ENCODE measurements at places on chromosomes 12 and 14.

GRCh38 chr12:80632835-80633234 lies 74.6 kb upstream of the MYF6 start:
- no peaks in the 10 kb centered on the region for H3K4me1 ChIP-seq
- H3K27ac ChIP-seq, result no peak overlapping the region
- H3K27me3 ChIP-seq, result no peaks in the 10 kb centered on the region
- H3K4me3 ChIP-seq, result no peak overlapping the region
- DNase-seq, result peak; percentile 77

DNA sequence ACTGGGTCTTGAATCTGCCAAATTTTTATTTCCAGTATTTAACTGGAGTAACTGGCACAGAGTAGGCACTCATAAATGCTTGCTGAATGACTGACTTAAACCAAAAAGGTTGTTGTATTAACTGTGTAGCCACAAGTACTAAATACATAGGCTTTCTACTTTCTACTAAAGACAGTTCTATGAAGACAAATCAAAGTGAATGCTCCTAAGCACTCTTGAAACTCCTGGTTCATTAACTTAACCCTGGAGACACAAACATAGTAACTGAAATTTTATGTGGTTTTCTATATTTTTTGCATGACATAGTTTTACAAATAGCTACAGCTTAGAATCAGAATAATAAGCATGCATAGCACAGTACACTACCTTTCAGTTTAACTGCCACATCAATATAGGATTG lies 70.4 kb downstream of the TXNDC16 start:
- H3K36me3 ChIP-seq, result no peaks in the 10 kb centered on the region
- H3K27ac ChIP-seq, result no peak overlapping the region
- no peaks in the 10 kb centered on the region for H3K4me1 ChIP-seq
- DNase-seq, result no peak
- H3K27me3 ChIP-seq, result no peaks in the 10 kb centered on the region

GRCh38 chr12:805022-805632 lies 52.7 kb downstream of the WNK1 start:
- no peaks in the 10 kb centered on the region for H3K36me3 ChIP-seq
- no peak overlapping the region for H3K4me3 ChIP-seq
- no peaks in the 10 kb centered on the region for H3K27me3 ChIP-seq
- H3K4me1 ChIP-seq, result no peaks in the 10 kb centered on the region
- DNase-seq, result no peak
- H3K27ac ChIP-seq, result no peak overlapping the region

- H3K27ac ChIP-seq, result peak within 1 kb of the TSS; percentile 74
- no peak for DNase-seq
- no peaks in the 10 kb centered on the region for H3K36me3 ChIP-seq
- no peaks in the 10 kb centered on the region for H3K27me3 ChIP-seq
Observed at GRCh38 chr14:64971943-64972791, at the start of gene RAB15. Gene RAB15, minus strand, starts transcription at chr14:64972336. Its CDS starts 260 bp downstream, at chr14:64972076.

GRCh38 chr14:50649691-50650090 lies 18.4 kb downstream of the SAV1 start:
- no peak overlapping the region for H3K27ac ChIP-seq
- H3K36me3 ChIP-seq, result no peaks in the 10 kb centered on the region
- DNase-seq, result no peak

- H3K27ac ChIP-seq, result no peak overlapping the region
- no peaks in the 10 kb centered on the region for H3K27me3 ChIP-seq
- no peak for DNase-seq
- H3K36me3 ChIP-seq, result no peaks in the 10 kb centered on the region
- no peak overlapping the region for H3K4me3 ChIP-seq
Observed at GRCh38 chr14:102798926-102799325, 21.7 kb downstream of the TRAF3 start.

- H3K36me3 ChIP-seq, result no peaks in the 10 kb centered on the region
- H3K27me3 ChIP-seq, result no peaks in the 10 kb centered on the region
- H3K4me3 ChIP-seq, result no peak overlapping the region
- no peak overlapping the region for H3K27ac ChIP-seq
- no peaks in the 10 kb centered on the region for H3K4me1 ChIP-seq
Observed at GRCh38 chr14:69335371-69335771, 62.7 kb downstream of the ERH start.

GRCh38 chr12:23857178-23857577 lies 92.3 kb downstream of the SOX5 start:
- H3K4me3 ChIP-seq, result no peak overlapping the region
- no peak overlapping the region for H3K27ac ChIP-seq
- DNase-seq, result no peak
- no peaks in the 10 kb centered on the region for H3K36me3 ChIP-seq
- no peaks in the 10 kb centered on the region for H3K27me3 ChIP-seq

DNA sequence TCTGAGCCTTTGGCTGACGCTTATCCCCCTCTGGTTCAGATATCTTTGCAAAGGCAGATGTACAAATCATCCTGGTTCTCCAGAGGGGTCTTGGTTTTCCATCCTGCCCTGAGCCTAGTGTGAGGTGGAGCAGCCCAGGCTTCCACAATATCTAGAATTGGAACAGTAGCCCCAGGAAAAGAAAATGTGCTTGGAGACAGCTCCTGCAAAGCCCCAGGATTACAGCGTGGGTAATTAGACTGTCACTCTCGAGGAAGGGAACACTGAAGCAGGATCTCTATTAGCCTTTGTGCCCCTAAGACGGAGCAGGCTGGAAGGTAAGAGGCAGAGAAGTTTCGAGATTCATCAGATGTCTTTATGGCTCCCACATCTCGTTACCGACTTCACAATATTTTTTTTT lies 59.4 kb downstream of the TMEM132C start:
- no peaks in the 10 kb centered on the region for H3K36me3 ChIP-seq
- no peak for DNase-seq
- peaks cover 5% of the 10 kb centered on the region for H3K4me1 ChIP-seq
- H3K27ac ChIP-seq, result no peak overlapping the region
- H3K27me3 ChIP-seq, result no peaks in the 10 kb centered on the region

DNA sequence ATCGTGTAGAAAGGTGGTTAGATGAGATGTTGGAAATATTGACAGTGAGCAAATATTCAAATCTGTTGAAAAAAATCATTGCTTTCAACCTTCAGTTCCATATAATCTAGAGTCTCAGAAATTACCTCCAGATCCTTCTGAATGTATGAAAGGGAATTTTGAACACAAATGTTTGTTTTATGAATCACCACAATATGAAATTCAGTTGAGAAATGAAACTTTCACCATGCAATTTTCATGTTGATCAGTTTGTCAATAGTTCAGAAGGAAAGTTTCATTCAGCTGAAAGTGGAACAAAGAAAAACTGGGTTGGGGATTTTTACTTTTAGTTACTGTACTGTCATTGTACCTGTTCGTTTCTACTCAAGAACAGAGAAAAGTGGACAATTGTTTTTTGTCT lies 953.6 kb downstream of the SLC6A15 start:
- H3K27ac ChIP-seq, result no peak overlapping the region
- no peaks in the 10 kb centered on the region for H3K27me3 ChIP-seq
- H3K4me3 ChIP-seq, result no peak overlapping the region
- H3K36me3 ChIP-seq, result no peaks in the 10 kb centered on the region
- H3K4me1 ChIP-seq, result peaks cover 4% of the 10 kb centered on the region
- no peak for DNase-seq

- peak; percentile 40 for DNase-seq
- no peak overlapping the region for H3K4me3 ChIP-seq
- no peak overlapping the region for H3K27ac ChIP-seq
Observed at GRCh38 chr14:79011091-79011919, 841.1 kb downstream of the NRXN3 start.

DNA sequence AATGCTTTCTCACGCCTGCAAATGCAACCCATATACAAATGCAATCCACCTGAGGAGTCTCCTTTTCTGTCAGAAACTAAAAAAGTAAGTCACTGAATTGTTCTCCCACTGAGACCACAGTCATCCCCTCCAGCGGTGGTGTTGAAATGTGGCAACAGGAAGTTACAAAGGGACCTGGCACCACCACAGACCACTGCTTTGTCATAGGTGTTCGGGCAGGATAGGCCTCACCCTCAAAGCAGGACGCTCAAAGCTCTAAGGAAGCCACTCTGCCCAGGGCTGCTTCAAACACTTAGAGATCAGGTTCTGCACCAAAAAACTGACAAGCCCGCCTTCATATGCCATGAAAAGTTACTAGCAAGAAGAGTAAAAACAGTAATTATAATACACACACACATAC lies 11.3 kb downstream of the PHLDA1 start:
- H3K4me3 ChIP-seq, result no peak overlapping the region
- peak overlapping the region; percentile 38 for H3K27ac ChIP-seq
- H3K36me3 ChIP-seq, result no peaks in the 10 kb centered on the region

GRCh38 chr14:100803226-100803625 lies 22.7 kb upstream of the MEG3 start:
- H3K4me3 ChIP-seq, result no peak overlapping the region
- no peak overlapping the region for H3K27ac ChIP-seq
- DNase-seq, result no peak
- no peaks in the 10 kb centered on the region for H3K4me1 ChIP-seq

DNA sequence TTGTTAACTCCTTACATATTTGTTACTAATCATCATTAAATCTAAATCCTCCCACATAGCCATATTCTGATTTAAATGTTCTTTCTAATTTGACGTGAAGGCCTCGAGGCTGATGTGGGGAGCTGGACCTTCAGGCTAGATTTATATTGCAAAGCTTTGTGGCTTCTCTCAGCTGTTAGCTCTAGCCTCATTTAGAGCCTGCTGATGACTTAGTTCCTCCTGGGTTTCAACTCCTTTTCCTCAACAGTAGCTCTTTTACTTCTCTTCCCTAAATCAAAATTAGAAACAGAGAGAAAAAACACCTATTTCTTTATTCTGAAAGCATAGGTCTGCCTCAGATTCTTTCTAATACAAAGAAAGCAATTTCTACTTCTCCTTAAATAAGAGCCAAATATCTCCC lies 477.5 kb upstream of the CCDC196 start:
- no peak overlapping the region for H3K4me3 ChIP-seq
- H3K27me3 ChIP-seq, result no peaks in the 10 kb centered on the region
- peak overlapping the region; percentile 27 for H3K27ac ChIP-seq
- no peaks in the 10 kb centered on the region for H3K36me3 ChIP-seq

DNA sequence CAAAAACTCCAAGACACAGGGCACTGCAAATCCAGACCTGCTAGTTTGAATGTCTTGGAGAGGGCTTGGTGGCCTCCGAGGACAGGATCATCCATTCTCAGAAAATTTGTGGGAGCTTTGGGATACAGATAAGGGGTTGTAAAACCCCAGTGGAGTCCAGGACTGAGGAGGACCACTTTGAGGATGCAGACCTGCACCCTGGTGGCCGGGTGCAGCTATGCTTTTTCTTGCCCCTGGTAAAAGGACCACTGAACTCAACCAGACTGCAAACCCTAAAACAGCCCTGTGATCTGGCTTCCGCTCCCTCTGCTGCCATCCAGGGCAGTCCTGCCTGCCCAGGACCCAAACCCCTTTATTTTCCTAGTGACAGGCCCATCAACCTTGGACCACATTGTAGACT lies 169.5 kb upstream of the DAAM1 start:
- H3K36me3 ChIP-seq, result no peaks in the 10 kb centered on the region
- peaks cover 7% of the 10 kb centered on the region for H3K4me1 ChIP-seq
- H3K27ac ChIP-seq, result no peak overlapping the region
- DNase-seq, result peak; percentile 75

GRCh38 chr12:59115526-59115925 lies 195.2 kb upstream of the LRIG3 start:
- no peak for DNase-seq
- H3K27me3 ChIP-seq, result no peaks in the 10 kb centered on the region
- H3K36me3 ChIP-seq, result no peaks in the 10 kb centered on the region

DNA sequence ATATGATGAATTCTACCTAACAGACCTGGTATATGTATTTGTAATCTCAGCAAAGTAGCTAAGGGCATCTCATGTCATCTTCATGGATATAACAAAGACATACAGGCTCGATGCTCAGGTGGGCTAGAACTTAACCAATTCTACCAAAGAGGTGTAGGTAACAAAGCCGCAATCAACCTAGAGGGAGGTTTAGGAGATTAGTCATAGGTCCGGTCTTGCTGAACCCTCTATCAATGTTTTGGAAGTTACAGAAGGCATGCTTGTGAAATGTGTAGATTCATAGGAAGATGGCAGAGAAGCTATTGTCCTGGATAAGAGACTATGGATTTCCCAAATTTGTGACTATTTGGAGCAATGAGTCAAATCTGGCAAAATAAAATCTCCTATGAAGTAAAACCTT lies 42.6 kb upstream of the SYCP3 start:
- H3K4me3 ChIP-seq, result no peak overlapping the region
- no peaks in the 10 kb centered on the region for H3K27me3 ChIP-seq
- no peak overlapping the region for H3K27ac ChIP-seq
- H3K36me3 ChIP-seq, result no peaks in the 10 kb centered on the region
- no peaks in the 10 kb centered on the region for H3K4me1 ChIP-seq

DNA sequence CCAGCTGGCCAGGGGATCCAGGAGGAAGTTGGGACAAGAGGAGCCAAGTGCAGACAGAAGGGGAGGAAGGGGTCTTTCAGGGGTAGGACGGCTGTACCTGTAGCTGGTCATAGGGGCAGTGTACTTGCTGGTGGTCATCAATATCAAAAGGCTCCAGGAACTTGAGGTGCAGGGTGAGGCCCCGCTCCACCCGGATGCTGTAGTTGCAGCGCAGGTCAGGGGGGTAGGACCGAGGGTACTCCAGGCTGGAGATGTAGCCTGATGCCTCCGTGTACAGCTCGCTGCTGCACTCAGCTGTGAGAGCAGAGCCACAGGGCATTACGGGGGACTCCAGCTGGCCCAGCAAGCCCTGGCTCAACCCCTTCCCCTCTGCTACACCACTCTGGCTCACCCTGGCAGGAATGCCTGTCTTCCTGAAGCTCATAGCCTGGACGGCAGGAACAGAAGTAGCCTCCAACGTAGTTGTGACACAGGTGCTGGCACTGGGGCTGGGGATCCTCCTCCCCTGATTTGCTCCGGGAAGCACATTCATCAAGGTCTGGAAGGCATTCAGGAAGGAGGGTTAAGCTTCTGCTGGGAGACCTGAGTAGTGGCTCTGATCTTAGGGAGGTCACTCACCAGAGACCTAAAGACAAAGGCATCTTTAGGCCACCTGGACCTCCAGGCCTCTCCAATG lies 2.9 kb downstream of the C1R start:
- no peaks in the 10 kb centered on the region for H3K4me1 ChIP-seq
- no peaks in the 10 kb centered on the region for H3K36me3 ChIP-seq
- DNase-seq, result no peak
- no peak overlapping the region for H3K27ac ChIP-seq

- H3K27me3 ChIP-seq, result no peaks in the 10 kb centered on the region
- DNase-seq, result no peak
- no peaks in the 10 kb centered on the region for H3K4me1 ChIP-seq
- H3K27ac ChIP-seq, result no peak overlapping the region
- H3K36me3 ChIP-seq, result no peaks in the 10 kb centered on the region
- no peak overlapping the region for H3K4me3 ChIP-seq
Observed at GRCh38 chr12:79925492-79925891, 9.4 kb downstream of the PPP1R12A start.

DNA sequence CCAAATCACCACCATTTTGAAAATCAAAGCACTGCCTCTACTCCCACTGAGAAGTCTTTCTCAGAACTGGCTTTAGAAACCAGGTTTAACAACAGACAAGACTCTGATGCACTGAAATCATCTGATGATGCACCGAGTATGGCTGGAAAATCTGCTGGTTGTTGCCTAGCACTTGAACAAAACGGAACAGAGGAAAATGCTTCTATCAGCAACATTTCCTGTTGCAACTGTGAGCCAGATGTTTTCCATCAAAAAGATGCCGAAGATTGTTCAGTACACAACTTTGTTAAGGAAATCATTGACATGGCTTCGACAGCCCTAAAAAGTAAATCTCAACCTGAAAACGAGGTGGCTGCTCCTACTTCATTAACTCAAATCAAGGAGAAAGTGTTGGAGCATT lies 115.0 kb upstream of the NPAS3 start:
- no peak for DNase-seq
- no peaks in the 10 kb centered on the region for H3K27me3 ChIP-seq
- H3K4me1 ChIP-seq, result no peaks in the 10 kb centered on the region
- H3K27ac ChIP-seq, result no peak overlapping the region
